ENCODE measurements at places on chromosomes 12 and 14.
A peak's percentile ranks its signal among the peaks of the same experiment; 100 is the strongest.

DNA sequence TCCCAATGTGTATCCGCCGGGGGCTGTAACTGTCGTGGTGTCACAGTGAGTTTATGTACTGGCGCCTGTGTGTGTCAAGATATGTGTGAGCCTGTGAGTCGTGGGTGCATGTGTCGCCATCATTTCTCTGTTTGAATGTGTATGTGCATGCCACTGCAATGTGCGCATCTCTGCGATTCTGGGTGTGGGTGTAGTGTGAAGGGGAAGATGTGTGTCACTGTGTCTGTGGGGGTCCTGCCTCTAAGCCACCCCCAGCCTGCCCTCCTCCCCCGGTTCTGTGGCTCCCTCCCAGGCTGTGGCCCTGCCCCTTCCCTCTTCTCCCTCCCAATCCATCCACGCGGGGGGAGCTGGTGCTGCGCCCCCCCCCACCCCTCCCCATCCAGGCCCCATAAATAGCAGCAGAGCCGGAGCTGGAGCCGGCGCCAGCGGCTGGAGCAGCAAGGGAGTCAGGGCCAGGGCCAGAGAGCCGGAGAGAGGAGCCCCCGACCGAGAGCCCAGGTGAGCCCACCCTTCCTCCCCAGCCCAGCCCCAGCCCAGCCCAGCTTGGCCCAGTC, at the start of gene CPNE6:
Gene CPNE6, plus strand, starts transcription at position 419 of the 554 bp plus-strand sequence. CDS start 1,375 bp downstream, outside the sequence.
- peaks cover 13% of the 10 kb centered on the region for H3K4me1 ChIP-seq
- H3K36me3 ChIP-seq = no peaks in the 10 kb centered on the region

- H3K27me3 ChIP-seq = peaks cover 3% of the 10 kb centered on the region
- DNase-seq = no peak
- H3K4me3 ChIP-seq = no peak overlapping the region
- H3K27ac ChIP-seq = no peak overlapping the region
These were observed 10.0 kb downstream of the STYK1 start for GRCh38 chr12:10663869-10664268.

DNA sequence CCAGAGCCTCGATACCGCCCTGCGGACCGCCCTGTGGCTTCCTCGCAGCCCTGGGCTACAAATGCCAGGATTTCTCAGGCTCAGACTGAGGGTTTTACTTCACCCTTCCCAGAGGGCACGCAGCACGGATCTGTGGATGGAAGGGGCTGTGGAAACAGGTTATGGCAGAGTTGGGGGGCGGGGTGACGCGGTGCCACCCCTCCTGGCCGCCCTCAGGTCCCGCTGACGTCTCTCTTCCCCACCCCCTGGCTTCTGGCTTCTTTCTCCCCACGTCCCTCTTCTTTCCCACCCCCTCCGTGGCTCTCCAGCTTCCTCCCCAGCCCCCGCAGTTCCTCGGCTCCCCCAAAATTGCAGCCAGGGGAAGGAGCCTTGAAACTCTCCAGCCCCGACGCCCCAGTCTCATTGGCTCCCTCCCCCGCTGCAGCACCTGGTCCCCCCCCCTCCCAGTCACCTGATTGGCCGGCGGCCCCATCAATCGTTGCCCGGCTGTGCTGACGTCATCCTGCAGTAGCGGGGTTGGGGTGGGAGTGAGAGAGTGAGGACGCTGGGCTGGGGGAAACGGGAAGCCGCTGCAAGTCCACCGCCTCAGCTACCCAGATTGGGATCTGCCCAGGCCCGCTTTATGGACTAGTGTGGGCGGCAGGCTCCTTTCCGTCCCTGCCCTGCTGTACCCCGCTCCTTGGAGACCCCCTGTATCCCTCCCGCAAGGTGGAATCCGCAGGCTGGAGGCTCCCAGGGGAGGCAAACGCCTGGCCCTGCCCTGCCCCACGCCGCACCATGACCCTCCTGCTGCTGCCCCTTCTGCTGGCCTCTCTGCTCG, at the start of gene CLSTN3:
Gene CLSTN3, plus strand, starts transcription at position 500 of the 820 bp plus-strand sequence. Its CDS starts 278 bp downstream, at position 778.
- peak within 1 kb of the TSS; percentile 93 for H3K27ac ChIP-seq
- peaks cover 30% of the 10 kb centered on the region for H3K4me1 ChIP-seq
- peaks cover 26% of the 10 kb centered on the region for H3K36me3 ChIP-seq

GRCh38 chr12:1925684-1926006, 7.2 kb upstream of the CACNA2D4 start:
- H3K27ac ChIP-seq = no peak overlapping the region
- no peak for DNase-seq
- H3K36me3 ChIP-seq = no peaks in the 10 kb centered on the region
- H3K27me3 ChIP-seq = peaks cover 5% of the 10 kb centered on the region
- H3K4me1 ChIP-seq = peaks cover 25% of the 10 kb centered on the region

DNA sequence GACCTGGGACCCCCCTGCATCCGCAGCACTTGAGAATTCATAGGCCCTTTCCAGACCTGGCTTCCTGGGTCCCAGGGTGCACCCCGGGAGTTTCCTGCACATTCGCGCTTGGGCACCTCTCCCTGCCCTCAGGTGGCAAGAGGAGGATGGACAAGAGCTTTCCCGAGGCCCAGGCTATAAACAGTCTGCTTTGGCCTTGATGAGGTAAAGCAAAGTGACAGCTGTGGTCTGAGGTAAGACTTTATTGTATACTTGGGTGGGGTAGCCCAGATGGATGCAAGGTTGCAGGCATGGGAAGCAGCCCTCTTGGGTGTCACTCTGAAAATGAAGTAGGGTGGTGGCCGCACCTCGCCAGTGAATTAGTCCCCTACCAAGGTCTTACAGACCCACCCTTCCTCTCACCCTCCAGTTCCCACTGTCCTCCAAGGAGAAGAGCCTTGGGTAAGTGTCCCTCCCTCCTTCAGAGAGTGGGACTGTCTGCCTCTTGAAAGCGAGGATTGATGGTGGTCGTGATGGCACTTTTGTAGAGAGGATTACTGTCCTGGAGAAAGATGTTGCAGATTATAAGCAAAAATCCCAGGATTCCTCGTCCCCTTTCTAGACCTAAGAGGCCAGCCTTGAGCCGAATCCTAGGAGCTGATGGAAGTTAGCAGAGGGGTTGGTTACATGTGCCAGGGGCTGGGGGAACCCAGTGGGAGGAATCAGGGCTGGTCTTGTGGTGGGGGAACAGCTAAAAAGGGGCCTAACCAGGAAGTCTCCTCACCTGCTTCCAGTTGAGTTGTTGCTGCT, 10.6 kb upstream of the CSAD start:
- no peak overlapping the region for H3K27ac ChIP-seq
- DNase-seq = no peak
- H3K36me3 ChIP-seq = peaks cover 36% of the 10 kb centered on the region
- H3K4me3 ChIP-seq = no peak overlapping the region

- no peak overlapping the region for H3K27ac ChIP-seq
- H3K27me3 ChIP-seq = peaks cover 49% of the 10 kb centered on the region
- no peaks in the 10 kb centered on the region for H3K4me1 ChIP-seq
These were observed 1.6 kb upstream of the ACVRL1 start for GRCh38 chr12:51905471-51906429.

- no peak for DNase-seq
- H3K4me3 ChIP-seq = no peak overlapping the region
- H3K27ac ChIP-seq = no peak overlapping the region
- no peaks in the 10 kb centered on the region for H3K4me1 ChIP-seq
- H3K27me3 ChIP-seq = no peaks in the 10 kb centered on the region
- no peaks in the 10 kb centered on the region for H3K36me3 ChIP-seq
These were observed 34.7 kb upstream of the C12orf42 start for GRCh38 chr12:103530307-103531066.

DNA sequence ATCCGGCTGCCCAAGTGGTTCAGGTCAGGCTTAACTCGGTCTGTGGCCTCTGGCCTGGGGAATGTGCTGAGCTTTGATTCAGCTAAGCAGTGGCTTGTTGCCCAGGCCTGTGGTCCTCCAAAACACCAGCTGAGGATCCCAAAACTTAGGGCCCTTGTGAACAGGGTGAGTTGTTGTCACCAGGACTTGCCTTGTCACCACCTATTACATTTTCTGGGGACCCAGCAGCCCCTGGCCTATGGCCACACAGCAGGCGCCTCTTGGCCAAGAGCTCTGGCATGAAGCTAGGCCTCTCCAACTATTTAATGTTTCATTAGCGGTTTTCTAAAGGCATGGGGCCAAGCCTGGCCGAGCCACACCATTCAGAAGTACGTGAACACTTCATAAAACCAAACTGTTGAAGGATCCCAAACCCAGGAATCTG, 343.7 kb downstream of the CACNA1C start:
- no peaks in the 10 kb centered on the region for H3K27me3 ChIP-seq
- H3K27ac ChIP-seq = no peak overlapping the region
- H3K4me3 ChIP-seq = no peak overlapping the region
- no peak for DNase-seq

DNA sequence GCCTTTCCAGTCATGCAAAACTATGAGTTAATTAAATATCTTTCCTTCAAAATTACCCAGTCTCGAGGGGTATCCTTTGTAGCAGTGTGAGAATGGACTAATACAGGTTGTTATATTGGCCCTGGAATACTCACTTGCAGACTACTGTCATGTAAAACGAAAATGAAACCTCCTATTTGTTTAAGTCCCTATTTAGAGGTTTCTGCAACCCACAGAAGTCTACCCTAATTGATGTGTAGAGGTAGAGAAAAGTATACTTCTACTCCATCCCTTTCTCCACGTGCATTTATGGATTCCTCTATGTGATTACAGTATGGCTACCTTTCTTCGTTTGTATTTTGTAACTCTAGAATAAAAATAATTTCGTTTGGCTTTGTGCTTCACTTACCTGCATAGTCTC, 371.1 kb downstream of the FSCB start:
- no peaks in the 10 kb centered on the region for H3K27me3 ChIP-seq
- no peaks in the 10 kb centered on the region for H3K4me1 ChIP-seq
- DNase-seq = no peak
- no peak overlapping the region for H3K4me3 ChIP-seq
- no peak overlapping the region for H3K27ac ChIP-seq
- H3K36me3 ChIP-seq = no peaks in the 10 kb centered on the region
